HT-29 (cell line): ENCODE measurements at places on chromosomes 16 and 17.

GRCh38 chr16:80027007-80027965, 426.7 kb upstream of the MAF start:
- peak; percentile 93 for DNase-seq

GRCh38 chr17:17480593-17481148, 3.9 kb downstream of the MED9 start:
- DNase-seq: no peak

- DNase-seq: no peak
Observed at GRCh38 chr17:14169901-14170300, 66.8 kb downstream of the CDRT15 start.

- DNase-seq: no peak
Observed at GRCh38 chr17:607361-608147, 107.1 kb downstream of the VPS53 start.

DNA sequence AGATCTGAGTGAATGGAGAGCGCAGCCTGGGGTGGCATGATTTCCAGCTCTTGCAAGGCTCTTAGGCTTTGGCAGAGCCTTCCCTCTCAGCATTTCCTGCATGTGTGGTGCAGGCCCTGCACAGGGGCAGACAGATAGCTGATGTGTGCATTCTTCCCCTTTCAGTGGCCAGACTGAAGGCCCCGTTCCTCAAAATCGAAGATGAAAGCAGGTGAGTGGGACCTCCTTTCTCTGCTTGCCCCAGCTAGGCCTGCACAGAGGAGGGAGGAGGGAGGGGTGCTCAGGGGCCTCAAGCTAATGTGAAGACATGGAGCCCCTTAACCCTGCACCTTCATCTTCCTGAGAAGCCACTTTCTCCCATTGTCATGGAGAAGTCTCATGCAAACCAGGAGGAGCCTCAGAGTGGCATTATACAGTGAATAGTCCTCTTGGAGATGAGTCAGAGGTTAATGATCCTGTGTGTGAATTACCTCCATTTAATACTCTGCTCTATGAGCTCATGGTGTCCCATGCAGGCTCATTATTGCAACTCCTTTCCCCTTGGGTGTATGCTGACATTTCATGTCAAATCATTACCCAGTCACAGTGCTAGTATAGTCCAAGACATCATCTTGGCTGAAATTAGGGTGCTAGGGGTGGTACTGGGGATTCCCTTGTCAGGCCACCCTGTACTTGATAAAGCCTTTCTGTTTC, 20.4 kb upstream of the ADAM11 start:
- no peak for DNase-seq

GRCh38 chr17:61387011-61387410, 12.6 kb upstream of the TBX2 start:
- no peak for DNase-seq
